ENCODE measurements at places on chromosomes 16 and 17. TPM values are rescaled to one million over a fixed set of nuclear protein-coding genes. Genes with fewer than 3 reads are reported as not detected.

DNA sequence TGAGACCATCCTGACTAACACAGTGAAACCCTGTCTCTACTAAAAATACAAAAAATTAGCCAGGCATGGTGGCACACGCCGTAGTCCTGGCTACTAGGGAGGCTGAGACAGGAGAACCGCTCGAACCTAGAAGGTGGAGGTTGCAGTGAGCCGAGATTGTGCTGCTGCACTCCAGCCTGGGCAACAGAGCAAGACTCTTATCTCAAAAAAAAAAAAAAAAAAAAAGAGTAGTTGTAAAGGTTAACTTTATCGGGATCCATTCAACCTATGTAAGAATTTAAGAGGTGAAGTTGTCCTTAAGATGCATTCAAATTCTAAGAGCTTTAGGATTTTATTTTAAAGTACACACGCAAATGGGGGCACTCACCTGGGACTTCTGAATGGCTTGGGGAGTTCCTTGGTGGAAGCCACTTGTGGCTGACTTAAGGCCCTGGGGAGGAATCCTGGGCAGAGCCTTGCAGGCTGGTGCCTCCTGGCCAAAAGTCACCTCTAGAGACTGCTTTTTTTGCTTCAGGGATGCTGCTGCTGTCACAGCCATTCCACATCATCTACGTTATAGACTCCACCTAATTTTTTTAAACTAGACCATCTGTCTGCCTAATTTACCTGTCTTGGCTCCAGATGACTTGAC, 3.3 kb downstream of the CTCF start:
- no peak for DNase-seq

Gene HOXB8
- 5.8 TPM for polyA plus RNA-seq

DNA sequence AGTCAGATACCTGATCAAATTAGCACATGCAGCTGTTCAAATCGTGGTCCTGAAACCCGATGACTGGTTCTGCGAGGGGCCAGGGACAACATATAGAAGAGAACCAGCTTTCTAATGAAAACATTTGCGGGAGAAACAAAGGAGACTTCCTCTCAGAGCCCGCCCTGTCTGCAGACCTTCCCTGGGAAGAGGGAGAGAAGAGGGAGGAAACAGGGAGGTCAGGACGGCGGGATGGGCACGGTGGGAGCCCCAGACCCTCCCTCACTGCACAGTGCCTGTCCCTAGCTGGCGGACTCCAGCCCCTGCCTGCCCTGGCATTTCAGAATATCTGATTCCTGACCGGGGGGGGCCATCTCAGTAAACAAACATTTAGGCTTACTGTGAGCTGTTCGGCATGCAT, 317.3 kb downstream of the FOXL1 start:
- no peak for DNase-seq

Gene CALB2
- 10.1 TPM for polyA plus RNA-seq

- no peak for DNase-seq
These were observed 968.1 kb upstream of the GOT2 start for GRCh38 chr16:59701963-59702930.

DNA sequence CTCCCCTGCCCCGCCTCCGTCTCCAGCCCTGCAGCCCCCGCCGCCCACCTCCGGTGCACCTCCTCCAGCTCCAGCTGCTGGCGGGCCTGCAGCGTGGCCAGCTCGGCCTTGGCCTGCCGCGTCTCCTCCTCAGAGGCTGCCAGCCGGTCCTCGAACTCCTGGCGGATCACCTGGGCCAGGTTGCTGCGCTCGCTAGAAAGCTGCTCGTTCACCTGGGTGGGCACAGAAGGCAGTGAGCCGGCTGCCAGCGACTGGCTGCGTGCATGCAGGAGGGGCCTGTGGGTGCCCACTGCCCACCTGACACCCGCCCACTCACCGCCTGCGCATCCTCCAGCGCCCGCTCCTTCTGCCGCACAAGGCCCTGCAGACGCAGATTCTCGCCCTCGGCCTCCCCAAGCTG, 24.6 kb upstream of the AATK start:
- no peak for DNase-seq

- no peak for DNase-seq
These were observed 10.5 kb downstream of the GINS3 start for GRCh38 chr16:58402796-58403195.

Data from A549 (cell line).